Tongue (tissue), 3 donors: ENCODE measurements at places on chromosomes 3 and 15. TPM values are rescaled to one million over a fixed set of nuclear protein-coding genes. Genes with fewer than 3 reads are reported as not detected.

The GPR27 gene
- total RNA-seq, result 5.1 TPM

The EFCC1 gene
- total RNA-seq, result 1.3 TPM

The CCR8 gene
- total RNA-seq, result 1.1 TPM

The TMCO5A gene
- not detected for total RNA-seq

The SSR3 gene
- 74.9 TPM for total RNA-seq

The GABRG3 gene
- 0.21 TPM for total RNA-seq

The ZNF385D gene
- 5.4 TPM for total RNA-seq

The GNAI2 gene
- 120 TPM for total RNA-seq
